Activated CD4-positive, alpha-beta memory T cell treated with anti-CD3 and anti-CD28 coated beads, Interleukin-2, amount 10 ng/mL, durations not matched to agents 7 days and 5 days (primary cell): ENCODE measurements at places on chromosomes 3 and 15.

GRCh38 chr15:39054128-39054732 lies 489.6 kb upstream of the RASGRP1 start:
- no peaks in the 10 kb centered on the region for H3K4me1 ChIP-seq
- no peaks in the 10 kb centered on the region for H3K36me3 ChIP-seq
- no peak overlapping the region for H3K4me3 ChIP-seq
- no peak for DNase-seq
- H3K27ac ChIP-seq: no peak overlapping the region

GRCh38 chr15:51051776-51052175 lies 42.9 kb downstream of the TNFAIP8L3 start:
- no peak for DNase-seq
- H3K27ac ChIP-seq: no peak overlapping the region
- H3K27me3 ChIP-seq: peaks cover 15% of the 10 kb centered on the region
- no peaks in the 10 kb centered on the region for H3K36me3 ChIP-seq

DNA sequence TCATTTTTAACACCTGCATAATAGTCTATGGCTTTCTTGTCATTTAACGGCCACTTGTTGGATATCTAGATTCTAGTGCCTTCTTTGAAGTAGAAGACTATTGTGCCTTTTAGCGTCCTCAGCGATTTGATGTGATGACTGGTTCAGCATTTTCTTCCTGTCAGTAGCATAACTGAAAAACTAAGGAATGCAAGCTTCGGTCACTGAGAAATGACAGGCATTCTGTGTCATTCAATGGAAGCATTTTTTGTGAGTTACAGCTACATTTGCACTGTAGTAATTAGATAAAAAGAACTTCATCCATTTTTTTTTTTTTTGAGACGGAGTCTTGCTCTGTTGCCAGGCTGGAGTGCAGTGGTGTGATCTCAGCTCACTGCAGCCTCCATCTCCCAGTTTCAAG lies 10.3 kb downstream of the NEK11 start:
- no peaks in the 10 kb centered on the region for H3K27me3 ChIP-seq
- H3K27ac ChIP-seq: no peak overlapping the region
- H3K4me1 ChIP-seq: peaks cover 25% of the 10 kb centered on the region

DNA sequence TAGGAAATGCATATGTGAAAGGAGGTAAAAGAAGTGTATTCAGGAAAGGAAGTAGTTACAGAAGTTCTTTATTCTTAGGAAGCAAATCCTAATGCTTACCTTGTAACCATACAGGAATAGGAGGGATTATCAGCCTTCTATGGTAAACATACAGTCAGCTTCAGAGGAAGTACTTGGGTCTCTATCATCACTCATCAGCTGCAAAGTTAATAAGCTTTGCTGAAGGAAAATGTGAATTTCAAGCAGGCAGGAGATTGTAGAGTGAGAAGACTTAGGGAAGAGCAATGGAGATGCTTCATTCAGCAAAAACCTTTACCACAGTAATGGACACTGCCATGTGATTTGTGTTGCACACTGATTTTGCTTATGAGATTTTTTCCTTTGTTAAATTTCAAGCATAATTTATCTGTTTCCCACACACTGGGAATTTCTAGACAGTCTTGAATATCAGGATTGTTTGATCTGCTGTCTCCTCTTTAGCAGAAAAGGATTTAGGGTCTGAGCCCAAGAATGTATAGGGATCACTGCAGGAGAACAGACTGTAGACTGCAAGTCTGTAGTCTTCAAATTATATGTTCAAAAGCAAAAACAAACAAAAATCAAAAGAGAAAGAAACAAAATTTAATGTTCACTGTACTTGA lies 150.8 kb downstream of the ZNF609 start:
- peaks cover 11% of the 10 kb centered on the region for H3K36me3 ChIP-seq
- no peak overlapping the region for H3K4me3 ChIP-seq
- H3K4me1 ChIP-seq: peaks cover 23% of the 10 kb centered on the region
- H3K27me3 ChIP-seq: no peaks in the 10 kb centered on the region
- H3K27ac ChIP-seq: no peak overlapping the region
- DNase-seq: no peak

GRCh38 chr15:72057548-72058091 lies 60.3 kb downstream of the MYO9A start:
- peaks cover 1% of the 10 kb centered on the region for H3K4me1 ChIP-seq
- no peak for DNase-seq
- no peak overlapping the region for H3K4me3 ChIP-seq
- no peaks in the 10 kb centered on the region for H3K27me3 ChIP-seq
- no peak overlapping the region for H3K27ac ChIP-seq
- no peaks in the 10 kb centered on the region for H3K36me3 ChIP-seq

GRCh38 chr3:74314696-74315095 lies 299.8 kb downstream of the CNTN3 start:
- H3K27ac ChIP-seq: no peak overlapping the region
- H3K27me3 ChIP-seq: no peaks in the 10 kb centered on the region
- no peak overlapping the region for H3K4me3 ChIP-seq
- no peaks in the 10 kb centered on the region for H3K4me1 ChIP-seq
- H3K36me3 ChIP-seq: no peaks in the 10 kb centered on the region

GRCh38 chr15:25763331-25763751 lies 99.8 kb downstream of the ATP10A start:
- H3K4me1 ChIP-seq: no peaks in the 10 kb centered on the region
- no peak for DNase-seq
- no peak overlapping the region for H3K27ac ChIP-seq
- H3K27me3 ChIP-seq: no peaks in the 10 kb centered on the region

DNA sequence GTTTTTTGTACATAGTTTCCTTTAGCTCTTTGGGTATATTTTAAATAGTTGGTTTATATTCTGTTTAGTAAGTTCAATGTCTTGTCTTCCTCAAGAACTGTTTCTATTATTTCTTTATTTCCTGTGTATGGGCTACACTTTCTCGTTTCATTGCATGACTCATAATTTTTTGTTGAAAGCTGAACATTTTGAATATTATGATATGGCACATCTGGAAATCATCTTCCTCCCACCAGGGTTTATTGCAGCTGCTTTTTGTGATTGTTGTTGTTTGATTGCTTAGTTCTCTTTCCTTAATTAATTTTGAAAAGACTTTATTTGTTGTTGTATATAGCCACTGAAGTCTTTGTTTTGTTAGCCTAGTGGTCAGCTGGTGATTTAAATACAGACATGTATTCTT lies 43.8 kb downstream of the LSM3 start:
- H3K36me3 ChIP-seq: no peaks in the 10 kb centered on the region
- H3K4me3 ChIP-seq: no peak overlapping the region
- H3K4me1 ChIP-seq: no peaks in the 10 kb centered on the region
- no peak for DNase-seq

GRCh38 chr3:31077021-31077601 lies 182.7 kb upstream of the GADL1 start:
- no peak overlapping the region for H3K4me3 ChIP-seq
- no peaks in the 10 kb centered on the region for H3K27me3 ChIP-seq
- peaks cover 24% of the 10 kb centered on the region for H3K4me1 ChIP-seq
- peak; percentile 55 for DNase-seq
- peak overlapping the region; percentile 66 for H3K27ac ChIP-seq
- peaks cover 3% of the 10 kb centered on the region for H3K36me3 ChIP-seq

DNA sequence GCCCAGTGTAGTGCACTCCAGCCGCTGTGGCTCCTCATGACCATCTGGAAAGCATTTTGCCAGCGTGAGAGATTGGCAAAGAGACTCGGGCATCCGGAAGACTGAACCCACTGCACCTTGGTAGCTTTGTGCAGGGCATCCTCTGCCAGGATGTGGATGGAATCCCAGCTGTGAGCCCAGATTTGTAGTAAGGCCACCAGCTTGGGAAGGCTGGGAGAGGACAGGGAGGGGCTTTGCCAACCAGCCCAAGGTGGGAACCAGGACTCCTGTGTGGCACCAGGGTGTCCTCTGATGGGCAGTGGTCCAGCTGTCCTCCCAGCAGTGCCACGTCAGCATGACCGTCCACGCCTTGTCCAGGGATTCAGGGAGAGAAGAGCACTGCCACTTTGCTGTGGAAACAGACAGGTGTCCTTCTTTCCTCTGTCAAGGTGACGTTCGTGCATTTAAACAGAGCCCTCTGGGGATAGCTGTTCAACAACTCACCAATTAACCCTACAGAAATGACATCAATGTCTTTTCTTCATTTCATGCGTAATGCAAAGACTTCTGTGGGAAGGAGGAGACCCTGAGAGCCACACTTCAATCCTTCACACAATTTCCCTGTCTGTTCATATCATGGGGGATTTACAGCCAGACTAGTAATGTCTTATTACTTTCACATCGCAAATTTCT lies 19.1 kb downstream of the KLF15 start:
- no peak overlapping the region for H3K27ac ChIP-seq
- no peaks in the 10 kb centered on the region for H3K36me3 ChIP-seq
- no peaks in the 10 kb centered on the region for H3K27me3 ChIP-seq
- no peak for DNase-seq
- no peaks in the 10 kb centered on the region for H3K4me1 ChIP-seq

DNA sequence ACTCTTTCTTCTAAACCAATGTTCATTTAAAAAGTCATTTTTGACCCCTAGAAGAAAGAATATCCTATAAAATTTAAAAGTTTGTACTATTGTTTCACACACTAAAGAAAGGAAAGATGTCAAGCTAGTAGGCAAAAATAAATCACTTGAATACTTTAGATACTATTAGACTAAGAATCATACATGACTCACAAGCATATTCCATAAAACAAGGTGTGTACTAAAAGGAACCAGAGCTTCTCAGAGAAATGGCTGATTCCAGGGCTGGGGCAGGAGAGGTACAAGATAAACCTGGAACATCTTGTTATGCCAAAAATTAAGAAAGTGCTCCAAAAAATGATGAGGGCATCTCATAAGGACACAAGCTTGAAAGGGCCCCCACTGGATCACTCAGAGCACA lies 8.7 kb downstream of the DLG1 start:
- H3K36me3 ChIP-seq: peaks cover 56% of the 10 kb centered on the region
- no peak for DNase-seq
- peaks cover 30% of the 10 kb centered on the region for H3K4me1 ChIP-seq
- H3K4me3 ChIP-seq: no peak overlapping the region
- H3K27ac ChIP-seq: no peak overlapping the region

DNA sequence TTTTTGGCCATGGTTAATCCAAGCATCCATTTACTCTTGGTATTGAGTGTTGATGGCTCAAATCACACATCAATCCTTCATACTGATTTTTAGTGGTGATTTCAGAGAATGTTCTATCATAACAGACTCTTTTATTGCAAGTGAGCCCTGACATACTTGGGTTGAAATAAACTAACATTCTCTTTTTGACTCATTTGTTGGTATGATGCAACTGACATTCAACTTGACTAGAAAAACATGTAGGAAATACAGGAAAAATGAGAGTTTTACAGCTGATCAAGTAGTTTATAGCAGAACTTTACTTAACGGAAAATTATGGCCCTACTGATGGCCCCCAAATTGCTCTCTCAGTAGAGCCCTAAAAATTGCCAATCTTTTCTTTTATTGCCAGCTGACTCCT lies 173.9 kb upstream of the CD96 start:
- DNase-seq: no peak
- peaks cover 10% of the 10 kb centered on the region for H3K4me1 ChIP-seq

DNA sequence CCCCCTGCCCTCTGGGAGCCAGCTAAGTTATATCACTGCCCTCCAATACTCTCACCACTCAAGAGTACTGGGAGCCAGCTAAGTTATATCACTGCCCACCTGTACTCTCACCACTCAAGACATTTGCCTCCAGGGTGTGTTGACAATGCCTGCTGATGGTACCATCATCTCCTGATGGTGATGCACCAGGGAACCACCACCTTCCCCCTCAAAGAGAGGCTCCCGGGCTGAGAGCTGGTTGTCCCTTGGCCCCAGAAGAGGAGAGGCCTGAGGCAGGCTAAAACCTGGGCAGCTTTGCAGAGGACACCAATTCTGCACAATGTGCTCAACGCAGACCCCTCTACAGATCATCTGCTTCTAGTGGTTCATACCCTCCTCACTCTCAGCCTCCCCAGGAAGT lies 7.5 kb upstream of the HAPLN3 start:
- H3K36me3 ChIP-seq: no peaks in the 10 kb centered on the region
- no peak overlapping the region for H3K4me3 ChIP-seq
- H3K27ac ChIP-seq: no peak overlapping the region

DNA sequence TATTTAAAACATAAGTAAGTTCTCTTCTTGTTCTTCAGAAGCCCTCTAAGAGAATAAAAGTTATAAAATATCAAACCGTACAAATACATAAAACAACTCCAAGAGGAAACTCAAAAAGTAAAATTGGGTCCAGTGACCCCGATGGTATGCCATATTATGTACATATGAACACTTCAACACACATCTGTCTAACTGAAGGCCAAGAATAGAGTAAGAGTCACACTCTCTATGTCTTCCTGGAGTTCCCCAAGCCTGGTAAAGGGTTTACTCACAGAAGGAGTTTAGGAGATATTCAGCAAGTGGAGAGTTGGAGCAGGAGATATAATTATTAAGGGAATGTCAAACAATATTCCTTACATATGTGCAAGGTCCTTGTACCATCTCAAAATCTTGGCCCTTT lies 101.3 kb upstream of the EIF1B start:
- no peak for DNase-seq
- no peaks in the 10 kb centered on the region for H3K36me3 ChIP-seq
- no peak overlapping the region for H3K4me3 ChIP-seq
- H3K27ac ChIP-seq: no peak overlapping the region
- no peaks in the 10 kb centered on the region for H3K4me1 ChIP-seq

DNA sequence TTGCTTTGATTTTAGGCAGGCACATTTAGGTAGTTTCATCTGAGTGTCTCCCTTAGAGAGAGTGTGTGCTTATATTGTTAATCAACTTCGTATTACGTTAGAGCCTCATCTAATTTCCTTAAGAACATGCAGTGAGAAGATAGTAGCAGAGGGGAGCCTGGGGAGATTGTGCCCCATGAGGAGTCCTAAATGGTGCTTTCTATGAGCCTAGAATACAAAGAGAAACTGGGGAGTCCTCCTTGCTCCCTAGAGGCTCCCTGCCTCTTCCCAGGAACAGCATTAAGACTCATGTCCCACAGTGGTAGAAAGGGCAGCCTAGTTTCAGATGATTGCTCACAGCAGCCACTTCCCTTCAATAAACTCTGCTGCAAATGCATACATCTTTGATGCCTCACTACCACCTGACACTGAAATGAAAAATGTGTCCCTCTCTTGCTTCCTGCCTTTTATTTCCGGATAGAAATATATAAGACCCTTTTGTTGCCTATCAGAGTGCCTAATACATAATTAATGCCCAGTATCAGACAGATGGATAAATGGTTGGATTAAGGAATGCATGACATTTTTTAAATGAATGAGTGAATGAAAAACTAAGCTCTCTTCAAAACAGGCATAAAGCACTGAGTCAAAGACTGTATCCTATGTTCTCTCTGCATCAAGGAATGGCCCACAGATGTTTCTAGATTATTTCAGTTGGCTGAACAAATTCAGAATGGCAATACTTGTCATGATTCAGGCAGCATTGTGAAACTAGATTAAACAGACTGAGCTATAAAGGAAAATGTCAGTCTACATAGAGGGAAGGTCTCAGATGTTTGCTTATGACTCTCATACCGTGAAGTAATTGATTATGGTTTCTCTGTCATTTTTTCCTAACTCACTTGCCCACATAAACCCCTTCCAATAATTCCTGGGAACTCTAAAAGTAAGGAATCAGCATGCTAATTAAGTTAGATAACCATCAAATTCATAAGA lies 362.1 kb downstream of the LRRC3B start:
- H3K36me3 ChIP-seq: no peaks in the 10 kb centered on the region
- no peak overlapping the region for H3K4me3 ChIP-seq
- H3K27ac ChIP-seq: no peak overlapping the region
- DNase-seq: no peak
